Left cardiac atrium (tissue), 4 donors: ENCODE measurements at places on chromosomes 5 and 9. TPM values are rescaled to one million over a fixed set of nuclear protein-coding genes. Genes with fewer than 3 reads are reported as not detected.
A peak's percentile ranks its signal among the peaks of the same experiment; 100 is the strongest.

NR6A1 gene
- total RNA-seq, result 1.3 TPM

INVS gene
- total RNA-seq, result 7.9 TPM

RABEPK gene
- 8.3 TPM for total RNA-seq

NMUR2 gene
- 0.21 TPM for total RNA-seq

ADAMTS19 gene
- total RNA-seq, result 2.9 TPM

PCDHGB3 gene
- total RNA-seq, result 4.6 TPM

GHR gene
- 22.4 TPM for total RNA-seq

TMEFF1 gene
- not detected for total RNA-seq

SLC6A3 gene
- 0.06 TPM for total RNA-seq

CLINT1 gene
- 54.0 TPM for total RNA-seq

LCN15 gene
- 0.41 TPM for total RNA-seq

FGF1 gene
- 33.9 TPM for total RNA-seq

GRCh38 chr9:99296291-99296951, 74.3 kb downstream of the SEC61B start:
- no peak for DNase-seq

- peak; percentile 47 for DNase-seq
Observed at GRCh38 chr5:140609126-140609525, 23.8 kb downstream of the CD14 start.

- DNase-seq, result no peak
Observed at GRCh38 chr5:41095324-41096101, 24.4 kb upstream of the MROH2B start.

- DNase-seq, result no peak
Observed at GRCh38 chr5:51712201-51712600, 329.0 kb downstream of the ISL1 start.

DNA sequence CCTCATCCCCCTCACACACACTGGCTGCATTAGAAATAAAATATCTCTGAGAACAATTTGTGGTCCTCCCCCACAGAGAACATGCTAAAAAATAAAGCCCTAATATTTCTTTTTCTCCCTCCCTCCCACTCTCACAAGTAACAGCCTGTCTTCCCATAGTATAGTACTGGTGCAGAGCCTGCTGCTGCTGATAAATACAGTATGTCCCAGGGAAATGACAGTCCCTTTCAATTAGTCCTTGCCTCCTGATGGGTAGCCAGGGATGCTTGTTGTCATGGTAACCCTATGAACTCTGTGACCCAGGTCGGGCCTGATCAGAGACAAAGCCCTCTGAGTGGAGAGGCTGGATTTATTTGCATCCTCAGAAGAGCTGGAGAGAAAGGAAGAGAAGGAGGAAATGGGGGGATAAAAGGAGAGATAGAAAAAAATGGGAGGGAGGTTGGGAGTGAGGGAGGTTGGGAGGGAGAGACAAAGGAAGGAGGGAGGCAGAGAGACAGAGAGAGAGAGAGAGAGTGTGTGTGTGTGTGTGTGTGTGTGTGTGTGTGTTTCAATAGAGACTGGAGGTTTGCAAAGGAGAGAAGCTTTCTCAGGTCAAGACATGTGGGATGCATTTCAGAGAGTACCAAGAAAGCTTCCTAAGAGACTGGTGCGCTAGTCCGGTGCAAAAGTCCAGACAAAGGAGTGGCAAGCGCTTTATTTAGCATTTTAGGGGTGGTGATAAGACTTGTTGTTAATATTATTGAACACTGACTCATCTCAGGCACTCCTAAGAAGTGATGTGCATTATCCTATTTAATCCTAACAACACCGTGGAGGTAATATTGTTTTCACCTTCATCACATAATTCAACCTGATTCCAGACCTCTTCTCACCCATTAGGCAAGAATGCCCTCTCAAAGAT, 260.8 kb downstream of the FAM114A2 start:
- DNase-seq, result no peak

DNA sequence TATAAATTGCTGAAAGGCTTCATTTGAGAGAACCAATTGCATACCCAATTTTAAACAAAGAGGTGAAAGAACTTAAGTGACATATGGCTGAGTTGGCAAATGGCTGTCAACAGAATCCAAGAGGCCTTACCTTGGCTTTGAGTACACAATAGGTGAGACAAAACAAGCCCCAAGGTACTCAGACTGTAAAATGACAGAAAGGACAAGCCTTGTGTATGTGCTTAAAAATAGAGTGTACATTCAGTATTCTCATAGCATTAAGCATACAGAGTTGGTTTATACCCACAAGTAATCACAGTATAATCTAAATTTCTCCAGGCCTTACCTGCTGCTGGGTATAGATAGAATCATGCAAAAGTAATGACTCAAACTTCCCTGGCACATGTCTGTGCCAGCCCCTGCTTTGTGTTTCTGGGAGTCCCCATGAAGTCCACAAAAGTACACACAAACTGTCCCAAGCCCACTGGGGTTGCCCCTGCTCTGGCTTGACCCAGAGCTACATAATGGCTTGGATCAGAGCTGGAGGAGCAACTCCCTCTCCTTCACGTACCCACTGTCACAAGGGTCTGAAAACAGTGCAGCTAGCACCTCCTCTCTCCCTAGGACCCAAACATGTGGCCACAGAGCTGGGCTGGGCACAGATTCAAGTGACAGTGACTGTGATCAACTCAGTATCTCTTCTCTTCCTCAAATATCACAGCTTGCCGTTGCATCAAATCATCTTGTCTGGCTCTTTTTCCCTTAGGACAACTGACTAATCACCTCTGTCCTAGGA, 250.8 kb downstream of the ENC1 start:
- no peak for DNase-seq

GRCh38 chr5:139708434-139708861, 60.3 kb downstream of the CXXC5 start:
- DNase-seq, result no peak

DNA sequence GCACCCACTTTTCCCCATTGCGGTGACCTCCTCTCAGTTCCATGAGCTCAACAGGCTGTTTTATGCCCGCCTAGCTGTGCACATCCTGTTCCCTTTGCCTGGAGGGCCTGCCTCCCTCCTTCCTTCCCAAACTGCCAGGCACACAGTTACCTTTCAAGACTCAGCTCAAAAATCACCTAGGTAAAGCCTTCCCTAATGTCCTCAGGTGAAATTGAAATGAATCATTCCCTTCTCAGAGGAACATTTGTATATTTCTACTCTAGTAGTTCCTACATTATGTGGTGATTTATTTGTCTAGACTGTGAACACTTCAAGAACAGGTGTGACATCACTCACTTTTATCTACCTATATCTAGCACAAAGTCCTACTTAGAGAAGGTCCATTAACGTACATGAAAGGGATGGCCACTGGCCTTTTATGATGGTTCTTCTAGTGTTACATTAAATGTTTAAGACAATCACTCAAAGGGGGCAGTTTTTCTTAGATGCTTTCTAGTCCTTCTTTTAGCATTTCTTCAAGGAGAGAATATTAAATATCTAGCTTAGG, 103.5 kb upstream of the EQTN start:
- DNase-seq, result no peak

GRCh38 chr5:37565062-37565670, 186.0 kb downstream of the WDR70 start:
- DNase-seq, result no peak

DNA sequence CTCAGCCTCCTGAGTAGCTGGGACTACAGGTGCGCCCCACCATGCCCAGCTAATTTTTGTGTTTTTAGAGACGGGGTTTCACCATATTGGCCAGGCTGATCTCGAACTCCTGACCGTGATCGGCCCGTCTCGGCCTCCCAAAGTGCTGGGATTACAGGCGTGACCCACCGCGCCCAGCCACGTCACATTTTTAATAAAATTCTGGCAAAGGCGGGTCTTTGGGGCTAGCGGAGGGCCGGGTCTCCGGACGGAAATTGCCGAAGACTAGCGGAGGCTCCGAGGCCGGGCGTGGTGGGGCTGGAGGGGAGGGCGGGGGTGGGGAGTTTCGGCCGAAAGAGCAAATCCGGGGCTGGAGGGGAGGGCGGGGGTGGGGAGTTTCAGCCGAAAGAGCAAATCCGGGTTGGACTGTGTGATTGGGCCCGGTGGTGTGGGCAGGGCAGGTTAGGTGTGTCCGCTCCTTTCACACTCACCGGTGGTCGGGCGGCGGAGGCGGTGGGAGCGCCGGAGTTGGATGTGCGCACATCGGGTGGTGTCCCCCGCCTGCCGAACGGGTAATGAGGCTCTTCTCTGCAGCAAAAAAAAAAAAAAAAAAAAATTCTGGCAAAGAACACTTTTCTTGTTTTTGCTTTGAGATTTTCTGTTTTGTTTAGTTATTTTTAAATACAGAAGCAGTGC, 27.1 kb downstream of the RUFY1 start:
- DNase-seq, result no peak

GRCh38 chr5:55149308-55149795, 10.6 kb upstream of the GPX8 start:
- DNase-seq, result no peak

- DNase-seq, result no peak
Observed at GRCh38 chr5:138686668-138687067, 66.6 kb upstream of the CTNNA1 start.

GRCh38 chr5:99285606-99286005, 356.8 kb upstream of the CHD1 start:
- no peak for DNase-seq

DNA sequence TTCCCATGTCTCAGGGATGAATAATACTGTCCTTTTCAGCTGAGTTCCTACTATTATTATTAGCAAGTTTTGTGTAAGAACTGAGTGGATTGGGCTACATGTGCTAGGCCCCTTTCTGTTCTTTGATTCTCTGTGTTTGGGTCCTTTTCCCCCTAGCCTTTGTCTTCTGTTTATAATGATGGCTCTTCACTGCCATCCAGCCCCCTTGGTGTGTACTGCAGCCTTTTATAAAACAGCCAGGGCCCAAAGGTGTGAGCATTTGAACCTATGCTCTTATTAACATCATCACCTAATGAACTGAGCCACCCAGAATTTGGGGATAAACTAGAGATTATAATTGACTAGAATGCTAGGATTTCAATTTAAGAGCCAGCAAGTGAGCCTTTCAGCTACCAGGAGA, 52.6 kb downstream of the PLAC8L1 start:
- no peak for DNase-seq

- DNase-seq, result no peak
Observed at GRCh38 chr5:146410272-146410671, 36.9 kb upstream of the TCERG1 start.

- no peak for DNase-seq
Observed at GRCh38 chr9:112853882-112854585, 36.6 kb downstream of the SLC46A2 start.

DNA sequence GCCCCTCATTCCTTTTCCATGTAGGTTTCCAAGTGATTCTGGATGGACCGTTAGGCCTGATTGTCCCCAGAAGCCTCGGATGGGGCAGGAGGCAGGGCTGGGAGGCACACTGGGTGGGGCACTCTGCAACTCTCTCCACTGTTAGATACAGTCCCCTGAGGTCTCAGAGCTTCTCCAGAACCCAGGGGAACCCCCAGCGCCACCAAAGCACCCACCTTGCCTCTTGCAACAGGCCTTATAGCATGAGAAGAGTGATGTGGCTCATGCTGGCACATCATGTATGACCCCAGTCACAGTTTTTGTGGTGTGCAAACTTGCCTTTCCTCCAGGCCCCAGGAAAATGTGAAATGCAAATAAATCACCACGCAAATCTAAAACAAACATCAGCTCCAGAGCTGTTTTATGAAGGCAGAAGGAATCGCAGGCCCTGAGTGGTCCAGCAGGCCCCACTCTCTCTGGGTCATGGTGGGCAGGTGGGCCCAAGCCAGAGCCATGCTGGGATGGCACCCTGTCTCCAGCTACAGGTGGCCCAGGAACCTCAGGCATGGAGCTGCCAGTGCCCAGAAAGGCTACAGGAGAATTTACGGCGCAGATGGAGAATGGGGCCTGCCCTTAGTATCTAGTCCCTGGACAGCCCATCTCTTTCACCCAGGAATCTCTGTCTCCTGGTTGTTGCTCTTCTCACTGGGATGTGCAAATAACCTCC, 36.3 kb upstream of the CDKN2AIPNL start:
- DNase-seq, result no peak

- DNase-seq, result no peak
Observed at GRCh38 chr9:76143834-76144233, 250.4 kb downstream of the RFK start.

- no peak for DNase-seq
Observed at GRCh38 chr9:81146684-81147337, 542.5 kb downstream of the TLE1 start.

- DNase-seq, result no peak
Observed at GRCh38 chr5:170126626-170127025, 20.9 kb downstream of the FOXI1 start.

GRCh38 chr9:114995681-114996221, 65.4 kb upstream of the TNFSF8 start:
- DNase-seq, result peak; percentile 27

GRCh38 chr5:87944553-87945285, 323.9 kb downstream of the TMEM161B start:
- peak; percentile 47 for DNase-seq

DNA sequence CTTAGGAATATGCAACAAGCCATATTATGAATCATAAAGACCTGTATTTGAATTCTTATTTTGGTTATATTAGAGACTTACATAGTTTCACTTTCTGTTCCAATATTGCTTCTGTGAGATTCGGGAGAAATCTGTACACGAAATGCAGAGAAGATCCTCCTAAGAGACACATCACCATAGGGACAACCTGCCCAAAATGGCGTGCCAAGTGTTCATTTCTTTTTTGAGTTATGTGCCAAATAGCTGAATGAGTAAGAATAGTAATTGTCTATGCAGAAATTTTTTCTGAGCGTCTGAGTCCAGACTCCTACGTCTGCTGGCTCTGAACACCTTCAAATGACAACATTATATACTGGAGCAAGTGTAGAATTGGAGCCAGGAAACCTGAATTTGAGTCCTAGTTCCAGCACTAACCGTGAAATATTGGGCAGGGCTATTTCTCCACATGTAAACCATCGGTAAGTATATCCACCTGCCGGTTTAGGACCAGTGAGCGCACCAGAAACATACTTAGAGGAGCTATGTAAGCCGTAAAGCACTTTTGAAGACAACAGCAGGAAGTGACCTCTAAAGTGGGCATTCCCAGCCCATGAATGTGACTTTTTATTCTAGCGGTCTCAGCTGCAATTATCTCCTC, 163.9 kb upstream of the DMRT1 start:
- DNase-seq, result no peak

- no peak for DNase-seq
Observed at GRCh38 chr5:138371454-138371853, 19.0 kb downstream of the KDM3B start.

- no peak for DNase-seq
Observed at GRCh38 chr9:131616983-131617604, 71.8 kb downstream of the PRRT1B start.

DNA sequence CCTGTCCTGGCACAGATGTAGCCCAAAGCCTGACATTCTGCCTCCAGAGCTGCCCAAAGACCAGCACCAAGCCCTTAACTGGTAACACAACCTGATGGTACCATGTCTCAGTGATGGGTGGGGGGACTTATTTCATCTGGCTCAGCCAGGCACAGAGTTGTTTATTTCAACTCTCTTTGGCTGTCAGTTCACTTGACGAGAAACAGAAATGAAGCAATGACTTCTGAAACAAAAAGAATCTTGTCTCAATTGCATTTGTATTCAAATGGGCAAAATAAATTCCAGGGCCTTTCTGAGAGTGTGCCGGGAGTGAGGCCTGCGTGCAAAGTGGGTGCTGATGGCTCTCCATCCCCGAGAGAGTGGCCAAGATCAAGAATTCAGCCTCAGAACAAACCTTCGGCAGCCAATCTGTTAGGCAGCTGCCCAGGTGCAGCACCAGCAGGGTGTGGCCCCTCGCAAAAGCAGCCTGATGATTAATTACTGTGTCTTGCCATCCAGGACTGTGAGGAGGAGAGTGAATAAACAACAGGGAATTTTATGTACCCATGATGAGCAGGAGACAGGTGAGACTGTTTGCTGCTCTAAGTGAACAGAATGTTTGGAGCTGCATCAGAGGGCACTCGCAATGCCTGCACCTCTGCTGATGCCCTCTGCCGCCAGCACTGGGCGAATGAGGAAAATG, 238.0 kb downstream of the HSPA4 start:
- DNase-seq, result no peak
